ENCODE measurements at places on chromosomes 5 and 9.
A peak's percentile ranks its signal among the peaks of the same experiment; 100 is the strongest.

DNA sequence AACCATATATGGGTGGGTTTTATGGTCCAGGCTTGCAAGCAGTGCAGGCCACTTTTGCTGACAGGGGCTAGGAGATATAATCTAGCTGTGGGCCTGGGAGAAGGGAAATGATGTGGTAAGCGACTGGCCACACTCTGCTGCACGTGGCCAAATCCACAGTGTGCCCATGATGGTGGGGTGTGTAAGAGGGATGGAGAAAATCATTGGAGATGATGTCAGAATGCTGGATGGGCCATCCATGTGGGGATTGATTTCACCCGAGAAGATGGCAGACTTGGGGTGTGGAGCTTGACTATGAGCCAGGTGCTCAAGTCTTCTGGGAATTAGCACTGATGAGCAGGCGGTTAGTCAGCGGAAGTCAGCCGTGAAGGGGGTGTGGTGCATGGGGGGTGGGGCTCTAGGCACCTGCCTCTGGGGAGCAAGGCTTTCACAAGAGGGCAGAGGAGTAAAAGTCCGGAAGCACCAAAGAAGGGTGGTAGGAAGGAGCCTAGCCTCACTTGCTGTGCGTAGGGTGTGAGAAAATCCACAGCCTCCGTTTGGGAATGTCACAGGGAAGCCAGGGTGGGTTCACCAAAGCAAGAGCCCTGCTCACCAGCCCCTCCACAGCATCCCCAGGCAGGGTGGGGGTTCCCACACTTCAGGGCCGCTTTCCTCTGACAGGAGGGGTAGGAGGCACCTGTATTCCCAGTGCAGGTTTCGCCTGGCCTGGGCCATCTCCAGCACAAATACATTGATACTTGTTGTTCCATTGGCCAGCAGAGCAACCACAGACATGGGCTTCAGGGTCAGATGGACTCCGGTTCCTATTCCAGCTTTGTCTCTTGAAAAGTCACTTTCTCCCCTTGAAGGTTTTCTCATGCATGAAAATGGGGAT is 44.5 kb upstream of the ANGPTL2 start:
- peak; percentile 89 for DNase-seq

DNA sequence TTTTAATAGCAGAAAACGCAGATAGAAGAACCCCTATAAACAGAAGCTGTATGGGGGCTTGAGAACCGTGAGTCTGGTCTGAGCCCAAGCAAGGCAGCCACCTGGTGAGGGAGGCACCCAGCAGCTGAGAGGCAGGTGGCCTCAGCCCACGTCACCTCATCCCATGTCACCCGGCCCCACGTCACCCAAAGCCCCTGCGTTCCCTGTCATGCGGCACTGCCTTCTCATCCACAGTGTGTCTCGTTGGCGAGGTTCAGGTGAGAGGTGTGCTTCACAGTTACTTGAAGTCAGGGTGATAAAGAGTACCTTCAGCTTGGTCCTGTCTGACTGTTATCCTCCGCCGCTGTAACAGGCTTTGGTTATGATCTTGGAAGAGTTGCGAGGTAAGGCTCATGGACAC is 80.6 kb upstream of the IRX4 start:
- no peak for DNase-seq

GRCh38 chr5:56206126-56206910 is 26.8 kb downstream of the ANKRD55 start:
- no peak for DNase-seq

GRCh38 chr5:17087035-17087434 is 130.4 kb upstream of the BASP1 start:
- DNase-seq: no peak

GRCh38 chr5:96714450-96714849 is 52.3 kb downstream of the CAST start:
- DNase-seq: no peak

DNA sequence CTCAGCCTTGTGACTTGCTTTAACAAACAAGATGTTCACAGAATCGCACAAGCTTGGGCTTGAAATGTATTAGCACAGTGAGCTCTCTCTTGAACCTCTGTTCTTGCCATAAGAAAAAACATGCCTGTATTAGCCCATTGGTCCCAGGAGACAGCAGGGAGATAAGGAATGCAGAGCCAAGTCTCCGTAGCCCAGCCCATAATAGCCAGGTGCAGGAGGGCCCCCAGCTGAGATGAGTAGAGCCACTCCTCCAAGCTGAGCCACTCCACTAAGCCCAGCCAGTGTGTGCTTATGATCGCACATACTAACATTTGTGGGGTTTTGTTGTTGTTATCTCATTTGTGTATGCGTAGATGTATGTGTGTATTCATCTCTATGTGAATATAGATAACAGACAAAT is 21.6 kb upstream of the SVEP1 start:
- DNase-seq: no peak

GRCh38 chr5:150141544-150142184 is 14.0 kb downstream of the PDGFRB start:
- DNase-seq: no peak

GRCh38 chr5:32443145-32443540 is 1.4 kb downstream of the ZFR start:
- no peak for DNase-seq

DNA sequence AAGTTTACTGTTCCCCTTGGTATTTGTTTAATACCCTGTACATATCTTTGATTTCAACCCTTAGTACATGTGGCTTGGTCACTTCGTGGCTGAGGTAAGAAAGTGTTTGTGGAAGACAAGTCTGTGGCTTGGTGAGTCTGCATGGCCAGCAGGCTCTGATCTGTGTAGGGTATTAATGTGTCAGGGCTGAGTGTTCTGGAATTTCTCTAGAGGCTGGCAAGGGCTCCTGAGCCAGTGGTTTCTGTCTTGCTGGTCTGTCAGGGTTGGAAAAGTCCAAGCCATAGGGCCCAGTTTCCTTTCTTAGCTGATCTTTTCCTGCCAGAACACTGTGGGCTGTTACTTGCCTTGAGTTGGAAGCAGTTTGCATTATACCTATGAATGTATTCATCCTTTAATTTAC is 48.0 kb upstream of the FBXL7 start:
- DNase-seq: no peak

- DNase-seq: no peak
Observed at GRCh38 chr9:97863314-97863713, 10.3 kb downstream of the FOXE1 start.

- DNase-seq: no peak
Observed at GRCh38 chr9:116558818-116559540, 128.1 kb upstream of the TRIM32 start.

DNA sequence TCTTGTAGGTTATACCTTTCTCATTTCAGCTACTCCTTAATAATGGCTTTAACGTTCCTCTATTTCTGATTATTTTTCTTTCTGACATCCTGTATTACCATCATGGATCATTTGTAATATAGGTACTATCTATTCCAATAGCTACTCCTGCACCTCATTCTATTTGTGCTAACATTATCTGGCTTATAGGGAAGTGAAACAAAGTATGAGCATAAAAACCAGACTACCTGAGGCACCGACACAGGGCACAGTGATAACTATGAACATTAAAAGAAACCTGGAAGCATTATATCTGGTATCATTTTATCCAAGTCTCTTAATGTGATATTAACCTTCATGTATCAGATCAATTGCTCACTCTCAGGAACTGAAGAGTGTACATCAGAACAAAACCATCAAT is 407.3 kb downstream of the DMRT2 start:
- DNase-seq: no peak

DNA sequence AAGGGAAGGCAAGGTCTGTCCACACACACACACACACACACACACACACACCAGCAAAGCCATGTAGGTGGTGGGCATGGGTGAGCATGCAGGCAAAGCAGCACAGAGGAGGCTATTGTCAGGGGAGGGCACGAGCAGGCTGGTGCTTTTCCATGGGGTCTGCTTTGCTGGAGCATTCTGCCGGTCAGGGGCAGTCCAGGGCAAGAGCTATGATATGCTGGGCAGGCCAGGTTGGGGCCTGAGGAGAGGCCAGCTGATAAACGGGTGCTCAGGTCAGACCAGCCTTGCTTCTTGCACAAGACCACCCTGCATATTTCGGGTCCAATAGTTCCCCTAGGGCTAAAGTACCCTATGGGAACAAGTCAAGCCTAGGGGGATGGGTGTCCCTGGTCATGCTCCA is 253.9 kb upstream of the DMAC1 start:
- no peak for DNase-seq

DNA sequence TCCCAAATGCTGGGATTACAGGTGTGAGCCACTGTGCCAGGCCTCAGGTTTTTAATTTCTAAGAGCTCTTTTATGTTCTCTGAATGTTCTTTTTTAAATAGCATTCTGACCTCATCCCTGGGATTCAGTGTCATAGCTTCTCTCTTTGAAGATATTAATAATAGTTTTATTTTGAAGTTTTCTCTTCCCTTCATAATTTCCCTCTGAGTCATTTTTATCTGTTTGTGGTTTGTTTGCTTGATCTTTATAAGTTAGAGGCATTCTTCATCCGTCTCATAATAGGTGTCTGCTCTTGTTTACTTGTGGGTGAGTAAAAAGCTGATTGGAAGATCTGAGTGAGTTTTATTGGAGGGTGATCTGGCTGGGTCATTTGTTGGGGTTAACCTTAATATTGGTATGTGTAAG is 12.5 kb upstream of the MAMDC2 start:
- no peak for DNase-seq

- no peak for DNase-seq
Observed at GRCh38 chr5:108367679-108368334, 14.1 kb downstream of the FBXL17 start.

DNA sequence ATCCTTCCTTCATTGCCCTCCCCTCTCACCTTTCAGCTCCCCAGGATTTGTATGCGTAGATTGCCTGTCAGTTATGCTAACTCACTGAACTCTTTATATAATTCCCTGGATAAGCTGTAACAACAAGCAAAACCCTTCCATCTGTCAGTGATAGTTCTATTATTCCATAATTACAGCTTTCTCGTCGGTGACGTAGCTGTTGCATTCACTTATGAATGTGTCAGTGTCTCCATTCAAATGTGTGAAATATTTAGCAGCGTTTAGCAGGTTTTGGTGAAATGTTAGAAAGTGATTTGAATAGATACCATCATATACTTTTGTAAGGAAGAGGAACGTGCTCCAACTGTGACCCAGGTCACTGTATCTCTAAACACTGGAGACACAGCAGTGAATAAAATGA is 45.2 kb downstream of the PIP5K1B start:
- DNase-seq: no peak

GRCh38 chr5:8691221-8691620 is 822.3 kb downstream of the MTRR start:
- DNase-seq: no peak

DNA sequence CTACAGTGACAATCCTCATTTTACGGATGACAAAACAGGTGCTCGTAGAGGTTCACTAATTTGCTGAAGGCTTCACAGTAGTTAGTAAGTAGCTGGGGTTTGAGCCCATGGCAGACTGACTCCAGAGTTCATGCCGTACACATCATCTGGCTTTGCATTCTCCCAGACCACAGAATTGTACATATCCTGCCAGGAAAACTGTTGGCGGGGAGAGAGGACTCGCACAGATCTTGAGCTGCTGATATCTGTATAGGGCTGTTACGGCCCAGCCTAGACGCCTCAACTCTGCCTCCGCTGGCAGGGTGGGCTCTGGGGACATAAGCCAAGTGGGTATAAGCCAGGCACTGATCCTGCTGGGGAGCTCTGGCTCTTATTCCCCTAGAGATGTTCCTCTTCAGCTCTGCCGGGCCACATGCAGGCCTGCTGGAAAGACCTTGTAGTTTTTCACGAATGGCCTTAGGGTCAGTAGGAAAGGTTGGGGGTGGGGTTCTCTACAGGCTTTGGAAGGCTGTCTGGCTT is 16.3 kb downstream of the LARP1 start:
- DNase-seq: no peak

DNA sequence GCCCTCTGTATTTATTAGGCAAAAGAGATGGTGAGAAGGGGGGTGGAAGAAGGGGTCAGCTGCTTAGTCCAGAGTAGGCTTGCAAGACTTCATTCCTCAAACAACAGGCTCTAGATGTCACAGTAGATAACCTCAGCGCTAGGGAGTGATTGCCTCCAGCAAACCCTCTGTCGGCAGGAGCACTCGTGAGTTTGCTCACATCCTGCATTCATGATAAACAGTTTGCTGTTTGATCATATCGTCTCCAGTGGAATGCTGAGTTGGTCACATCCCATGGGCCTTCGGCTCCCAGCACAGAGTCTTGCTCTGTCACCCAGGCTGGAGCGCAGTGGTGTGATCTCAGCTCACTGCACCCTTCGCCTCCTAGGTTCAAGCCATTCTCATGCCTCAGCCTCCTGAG is 3.6 kb downstream of the TTC23L start:
- no peak for DNase-seq

DNA sequence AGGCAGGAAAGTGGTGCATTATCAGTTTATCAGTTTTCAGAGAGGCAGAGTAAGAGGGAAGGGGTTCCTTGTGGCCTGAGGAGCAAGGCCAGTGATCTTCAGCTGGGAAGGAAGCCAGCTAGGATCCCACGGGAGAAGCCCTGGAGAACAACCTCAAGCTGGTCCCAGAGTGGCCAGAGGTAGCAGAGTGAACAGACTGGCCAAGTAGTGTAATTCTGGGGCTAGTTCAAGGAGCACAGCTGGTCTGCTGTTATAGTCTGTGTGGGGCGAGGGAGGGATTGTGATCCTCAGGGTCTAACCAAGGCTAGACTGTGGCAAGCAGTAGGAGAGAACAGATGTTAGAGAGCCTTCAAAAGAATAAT is 164.6 kb downstream of the CARTPT start:
- no peak for DNase-seq

GRCh38 chr5:111829701-111830100 is 72.7 kb upstream of the NREP start:
- no peak for DNase-seq

DNA sequence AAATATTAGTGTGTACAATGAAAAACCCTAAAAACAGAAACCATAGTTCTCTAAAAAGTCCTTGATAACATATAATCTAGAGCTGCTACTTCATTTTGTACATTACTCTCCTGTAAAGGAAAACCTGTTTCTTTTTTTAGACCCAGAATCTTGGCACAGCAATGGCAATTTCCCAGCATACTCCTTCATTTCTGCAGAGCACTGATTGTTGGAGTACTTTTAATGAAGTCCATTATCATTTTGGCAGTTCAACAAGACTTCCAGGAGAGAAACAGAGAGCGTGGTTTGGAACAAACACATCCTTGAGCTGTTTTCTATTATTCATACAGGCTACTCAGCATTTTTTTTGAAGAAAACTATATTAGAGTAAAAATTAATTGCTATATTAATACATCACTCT is 22.7 kb upstream of the MROH2B start:
- DNase-seq: no peak
